ENCODE measurements at places on chromosomes 5 and 9.

GRCh38 chr5:53010814-53011213, 21.7 kb downstream of the ITGA2 start:
- DNase-seq, result no peak

DNA sequence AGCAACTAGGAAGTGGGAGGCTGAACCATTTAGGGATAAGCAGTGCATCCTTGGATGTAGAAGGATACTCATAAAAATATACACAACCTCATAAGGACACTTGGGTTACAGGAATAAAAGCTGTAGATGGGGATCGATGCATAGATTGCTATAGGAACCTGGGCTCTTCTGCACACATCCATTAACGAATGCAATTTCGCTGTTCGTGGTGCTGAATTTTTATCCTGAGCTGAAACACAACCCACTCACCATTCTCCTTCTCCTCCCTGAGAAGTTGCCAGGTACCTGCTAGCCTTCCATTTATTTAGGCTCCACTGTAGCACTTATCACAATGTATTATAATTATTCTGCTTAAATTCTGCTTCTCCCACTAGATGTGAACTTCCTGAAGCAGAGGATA, 320.6 kb upstream of the BRINP1 start:
- DNase-seq, result no peak

DNA sequence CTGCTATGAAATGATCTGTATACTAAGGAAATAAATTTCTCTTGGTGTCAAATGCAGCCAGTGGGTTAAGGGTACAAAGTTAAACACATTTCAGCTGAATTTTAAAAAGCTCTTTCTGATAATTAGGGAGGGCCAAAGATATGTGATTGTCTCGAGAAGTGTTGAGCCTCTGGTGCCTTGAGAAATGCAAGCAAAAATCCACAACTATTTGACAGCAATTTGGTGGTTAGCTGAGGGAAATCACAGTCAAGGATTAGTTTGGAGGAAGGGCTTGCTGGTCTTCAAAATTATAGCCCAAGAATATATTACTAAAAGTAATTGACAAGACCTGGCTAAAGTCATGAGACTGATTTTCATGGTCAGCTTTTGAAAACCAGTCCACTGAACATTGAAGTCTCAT, 255.7 kb upstream of the PPP1R2B start:
- DNase-seq, result no peak

DNA sequence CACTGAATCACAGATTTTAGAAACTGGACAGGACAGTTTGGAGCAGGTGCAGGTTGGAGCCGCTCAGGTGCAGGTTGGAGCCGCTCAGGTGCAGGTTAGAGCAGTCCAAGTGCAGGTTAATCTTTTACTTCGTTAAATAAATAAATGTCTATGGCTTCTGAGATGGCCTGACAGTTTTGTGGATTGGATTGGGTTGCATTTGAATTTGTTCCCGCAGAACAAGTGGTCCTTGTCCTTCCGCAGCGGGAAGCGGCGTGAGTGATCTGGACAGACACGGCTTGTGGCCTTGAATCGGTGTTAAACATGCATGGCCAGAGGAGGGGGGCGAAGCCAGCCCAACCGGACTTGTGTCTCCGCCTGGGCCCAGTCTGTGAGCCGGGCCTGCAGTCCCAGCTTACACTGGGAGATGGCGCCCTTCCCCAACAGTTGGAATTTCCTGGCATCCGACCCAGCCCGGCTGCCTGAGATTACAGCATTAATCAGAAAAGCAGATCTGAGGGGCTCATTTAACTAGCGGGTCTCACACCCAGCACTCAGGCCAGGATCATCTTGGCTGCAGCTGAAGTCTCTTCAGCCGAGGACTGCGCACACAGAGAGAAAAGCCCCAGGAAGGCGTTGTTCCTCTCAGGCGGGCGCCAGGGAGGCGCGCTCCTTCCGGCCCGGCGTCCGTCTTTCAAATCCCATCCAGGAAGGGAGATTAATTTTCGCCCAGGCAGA, 1.5 kb upstream of the OLFM1 start:
- no peak for DNase-seq

DNA sequence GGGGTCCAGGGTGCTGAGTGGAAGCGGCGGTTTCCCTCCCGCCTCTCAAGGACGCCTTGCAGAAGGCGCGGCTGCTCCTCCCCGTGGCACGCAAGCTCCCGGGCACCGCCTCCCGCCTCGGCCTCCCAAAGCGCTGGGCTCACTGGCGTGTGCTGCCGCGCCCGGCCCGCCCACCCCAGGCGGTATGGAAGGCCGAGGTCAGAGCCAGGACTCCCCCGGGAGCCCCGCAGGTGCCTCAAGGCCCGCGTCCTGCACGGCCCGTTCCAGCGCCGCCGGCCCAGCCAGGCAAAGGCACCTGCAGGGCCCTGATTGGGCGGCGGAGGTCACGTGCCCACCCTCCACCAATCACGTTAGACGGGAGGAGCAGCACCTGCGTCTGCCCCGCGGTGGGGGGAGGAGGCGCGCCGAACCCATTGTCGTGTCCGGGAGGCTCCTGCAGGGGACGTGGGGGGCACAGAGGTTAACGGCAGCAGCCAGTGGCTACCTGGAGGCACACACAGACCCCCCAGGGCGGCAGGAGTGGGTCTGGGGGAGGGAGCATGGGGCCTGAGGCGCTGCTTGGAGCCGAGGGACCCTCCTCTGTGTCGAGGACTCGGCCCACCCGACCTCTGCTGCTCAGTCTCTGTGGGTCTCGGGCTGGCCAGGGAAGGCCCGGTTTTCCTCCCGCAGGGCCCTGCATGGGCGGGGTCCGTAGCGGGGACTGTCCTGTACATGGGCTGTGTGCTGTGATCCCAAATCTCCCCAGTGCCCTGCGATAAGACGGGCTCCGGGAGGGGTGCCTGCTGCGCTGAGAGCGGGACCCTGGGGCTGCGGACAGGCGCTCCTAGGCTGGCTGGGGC, 2.0 kb upstream of the LCN12 start:
- DNase-seq, result peak; percentile 89

DNA sequence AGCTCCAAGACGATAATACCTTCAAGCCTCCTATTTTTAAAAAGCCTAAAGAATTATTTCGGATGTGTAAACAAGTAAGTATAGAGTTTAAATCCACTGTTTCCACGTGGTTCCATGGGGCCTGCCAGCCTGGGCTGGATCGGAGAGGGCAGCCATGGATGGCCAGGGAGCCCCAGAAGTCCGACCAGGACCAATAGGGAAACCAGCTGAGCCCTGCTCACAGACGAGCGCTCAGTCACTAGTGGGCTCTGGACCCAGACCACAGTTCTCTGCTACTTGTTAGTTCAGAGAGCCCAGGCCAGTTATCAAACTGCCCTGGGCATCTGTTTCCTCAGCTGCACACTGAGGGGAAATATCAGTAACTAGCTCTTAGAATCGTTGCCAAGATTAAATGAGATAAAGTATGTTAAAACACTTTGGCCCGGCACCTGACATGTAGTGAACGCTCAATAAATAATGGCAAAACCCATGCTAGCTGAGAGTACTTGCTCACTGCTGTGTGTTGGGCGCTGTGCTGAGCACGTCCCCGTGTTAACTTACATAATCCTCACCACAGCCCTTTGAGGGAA, 124.8 kb downstream of the RGS3 start:
- DNase-seq, result no peak

DNA sequence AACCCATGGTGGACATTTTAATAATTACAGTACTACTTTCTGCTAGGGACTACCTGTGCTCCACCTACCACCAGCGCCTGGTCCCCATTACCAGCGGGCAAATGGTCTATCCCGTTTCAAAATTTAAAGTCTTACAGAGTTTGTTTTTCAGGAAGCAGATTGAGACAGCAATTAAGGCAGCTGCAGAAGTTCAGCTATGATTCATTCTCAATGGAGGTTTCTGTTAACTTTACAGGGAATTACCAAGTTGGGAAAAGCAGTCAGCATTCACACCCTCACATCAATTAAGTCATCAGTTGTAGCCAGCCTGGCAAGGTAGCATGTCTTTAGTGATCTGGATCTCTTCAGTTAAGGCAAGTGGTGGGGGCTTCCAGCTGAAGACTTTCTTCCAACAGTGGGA, 410.6 kb upstream of the DAB2 start:
- DNase-seq, result no peak

DNA sequence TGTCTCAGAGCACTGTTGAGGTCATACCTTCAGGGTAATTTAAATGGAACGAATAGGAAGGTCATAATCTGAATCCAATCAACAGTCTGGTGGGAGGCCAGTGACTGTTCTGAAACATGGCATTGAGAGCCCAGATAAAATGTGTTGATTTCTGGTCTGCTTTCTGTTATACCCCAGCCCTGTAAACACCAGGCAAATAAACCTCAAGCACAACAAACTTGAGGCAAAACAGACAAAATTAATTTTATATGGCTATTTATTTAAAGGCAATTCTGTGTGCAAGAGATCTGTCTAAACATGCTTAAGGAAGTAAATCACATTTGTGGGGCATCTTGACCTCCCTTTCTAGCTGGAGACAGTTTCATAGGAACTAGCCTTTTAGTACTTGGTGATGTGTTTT, 140.9 kb upstream of the SPEF2 start:
- DNase-seq, result no peak

DNA sequence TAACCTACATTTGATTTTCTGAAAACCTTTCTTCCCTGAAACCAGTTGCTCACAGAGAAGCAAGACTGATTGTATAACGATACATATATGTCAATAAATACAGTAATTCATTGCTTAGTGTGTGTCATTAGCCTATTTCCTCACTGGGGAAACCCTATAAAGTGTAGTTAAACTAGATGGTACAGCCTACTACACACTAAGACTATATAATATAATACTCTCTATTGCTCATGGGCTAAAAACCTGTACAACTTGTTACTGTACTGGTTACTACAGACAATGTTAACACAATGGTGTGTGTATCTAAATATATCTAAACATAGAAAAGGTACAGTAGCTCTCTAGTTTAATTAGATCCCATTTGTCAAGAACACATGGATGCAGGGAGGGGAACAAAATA, 181.2 kb downstream of the CDH18 start:
- no peak for DNase-seq

- DNase-seq, result no peak
Measured at GRCh38 chr9:124066783-124067577, 55.4 kb downstream of the LHX2 start.

GRCh38 chr9:136437839-136438547, 1.7 kb downstream of the INPP5E start:
- DNase-seq, result peak; percentile 4

- DNase-seq, result no peak
Measured at GRCh38 chr5:135759149-135759784, 75.2 kb upstream of the SLC25A48 start.

DNA sequence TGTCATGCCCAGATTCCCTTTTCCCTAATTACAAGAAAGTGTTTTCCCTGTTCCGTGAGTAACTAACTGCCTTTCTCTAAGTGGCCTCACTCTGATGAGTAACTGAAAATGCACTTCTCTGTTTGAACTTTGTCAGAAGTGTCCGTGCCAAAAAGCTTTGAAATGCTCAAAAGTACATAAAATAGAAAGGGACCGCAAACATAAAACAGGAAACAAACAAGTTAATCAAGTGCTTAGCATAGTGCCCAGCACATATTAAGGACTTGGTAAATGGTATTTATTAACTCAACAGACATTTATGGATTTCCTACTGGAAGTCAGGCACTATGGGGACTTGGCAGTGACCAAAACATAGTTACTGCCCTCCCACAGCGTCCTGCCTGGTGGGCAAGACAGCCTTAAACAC, 22.3 kb downstream of the AQP3 start:
- DNase-seq, result no peak

GRCh38 chr9:121699571-121700164, 48.2 kb downstream of the DAB2IP start:
- DNase-seq, result no peak
